ENCODE measurements at places on chromosomes 12 and 14. TPM values are rescaled to one million over a fixed set of nuclear protein-coding genes. Genes with fewer than 3 reads are reported as not detected.
A peak's percentile ranks its signal among the peaks of the same experiment; 100 is the strongest.

- DNase-seq = no peak
These were observed 144.5 kb upstream of the SLC38A2 start for GRCh38 chr12:46516933-46517578.

DNA sequence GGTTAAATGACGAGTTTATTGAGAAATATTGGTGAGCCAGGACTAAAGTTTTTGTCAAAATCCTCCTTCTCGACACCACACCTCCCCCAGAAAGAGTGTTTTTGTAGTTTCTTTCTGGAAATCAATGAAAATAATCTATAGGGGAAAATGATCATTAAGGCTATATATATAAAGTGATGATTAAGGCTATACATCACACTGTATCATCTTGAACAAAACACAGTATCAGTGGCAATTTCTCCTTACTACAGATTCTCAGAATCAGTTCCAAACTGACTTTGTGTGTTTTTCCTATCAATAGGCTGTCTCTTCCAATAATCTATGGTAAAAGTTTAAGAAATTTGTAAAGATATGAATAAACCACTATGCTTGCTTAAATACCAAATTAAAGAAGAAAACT, 81.7 kb downstream of the IFNG-AS1 start:
- no peak for DNase-seq

DNA sequence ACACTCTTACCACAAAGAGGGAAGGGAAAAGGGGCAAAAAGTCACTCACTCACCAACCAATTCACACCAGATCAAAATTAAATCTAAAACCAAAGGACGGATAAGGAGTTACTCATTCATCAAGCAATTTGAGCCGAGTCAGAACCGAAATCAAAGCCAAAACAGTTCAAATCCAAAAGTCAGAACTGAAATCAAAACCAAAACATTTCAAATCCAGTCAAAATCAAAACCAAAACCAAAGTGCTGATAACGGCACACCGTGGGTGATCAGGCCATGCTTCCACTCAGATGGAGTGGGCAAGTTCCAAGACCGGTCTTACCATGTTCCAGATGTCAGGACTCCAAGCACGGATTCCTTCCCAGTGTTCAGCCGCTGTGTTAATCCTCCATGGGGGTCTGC, 139.5 kb downstream of the SLC38A6 start:
- DNase-seq = no peak

- no peak for DNase-seq
These were observed 84.3 kb upstream of the ANO2 start for GRCh38 chr12:6029401-6029800.

GRCh38 chr12:116060764-116061163, 216.7 kb downstream of the MED13L start:
- DNase-seq = peak; percentile 36

DNA sequence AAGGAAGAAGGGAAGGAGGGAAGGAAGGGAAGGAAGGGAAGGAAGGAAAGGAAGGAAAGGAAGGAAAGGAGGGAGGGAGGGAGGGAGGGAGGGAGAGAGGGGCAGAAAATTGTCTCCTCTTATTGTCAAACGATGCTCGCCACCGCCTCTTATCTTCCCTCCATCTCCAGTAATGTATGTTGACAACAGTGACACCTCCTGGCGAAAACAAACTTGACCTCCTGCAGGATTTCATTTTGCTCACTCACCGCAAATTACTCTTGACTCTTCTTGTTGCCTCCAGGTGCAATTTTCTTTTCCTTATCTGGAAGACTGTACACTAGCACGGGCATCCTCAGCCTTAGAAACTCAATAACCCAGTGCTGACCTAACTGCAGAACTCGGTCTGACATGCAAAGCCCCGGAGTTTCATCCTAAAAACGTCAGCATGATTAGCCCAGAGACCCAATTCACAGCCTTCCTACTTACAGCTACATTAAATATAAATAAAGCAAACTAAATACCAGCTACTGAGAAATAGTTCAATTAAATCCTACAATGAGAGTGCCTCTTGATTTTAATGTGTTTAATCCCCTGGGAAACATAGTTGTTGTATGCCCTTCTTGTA, 512.4 kb upstream of the TMPO start:
- peak; percentile 44 for DNase-seq

DNA sequence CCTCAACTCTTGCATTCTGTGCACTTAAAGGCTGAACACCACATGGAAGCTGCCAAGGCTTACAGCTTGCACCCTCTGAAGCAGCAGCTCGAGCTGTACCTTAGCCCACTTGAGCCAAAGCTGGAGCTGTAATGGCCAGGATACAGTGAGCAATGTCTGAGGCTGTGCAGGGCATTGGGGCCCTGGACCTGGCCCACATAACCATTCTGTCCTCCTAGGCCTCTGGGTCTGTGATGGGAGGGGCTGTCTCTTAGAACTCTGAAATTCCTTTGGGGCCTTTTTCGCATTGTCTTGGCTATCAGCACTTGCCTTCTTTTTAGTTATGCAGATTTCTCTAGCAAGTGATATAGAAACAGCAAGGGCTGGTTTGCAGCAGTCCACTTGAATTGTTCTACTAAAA, 303.8 kb upstream of the CLEC14A start:
- no peak for DNase-seq

GRCh38 chr14:35855876-35856481, 29.8 kb downstream of the BRMS1L start:
- DNase-seq = no peak

DNA sequence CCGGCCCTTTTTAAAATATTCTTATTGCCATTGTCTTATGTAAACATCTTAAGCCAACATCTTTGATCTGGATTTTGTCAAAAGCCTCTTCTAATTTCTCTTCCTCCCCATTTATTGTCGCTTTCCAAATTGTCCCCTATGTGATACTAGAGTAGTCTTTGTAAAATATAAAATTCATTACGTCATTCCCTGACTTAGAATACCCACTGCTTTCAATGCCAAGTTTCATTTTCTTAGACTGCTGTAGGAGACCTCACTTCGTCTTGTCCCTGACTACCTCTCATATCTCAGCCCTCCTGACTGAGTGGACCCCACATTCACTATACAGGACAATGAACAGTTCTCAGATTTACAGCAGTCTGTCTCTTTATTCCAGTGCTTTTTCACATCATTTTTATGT, 633.9 kb upstream of the LMO3 start:
- DNase-seq = no peak

- no peak for DNase-seq
These were observed 40.7 kb upstream of the ANO4 start for GRCh38 chr12:100753837-100754236.

DNA sequence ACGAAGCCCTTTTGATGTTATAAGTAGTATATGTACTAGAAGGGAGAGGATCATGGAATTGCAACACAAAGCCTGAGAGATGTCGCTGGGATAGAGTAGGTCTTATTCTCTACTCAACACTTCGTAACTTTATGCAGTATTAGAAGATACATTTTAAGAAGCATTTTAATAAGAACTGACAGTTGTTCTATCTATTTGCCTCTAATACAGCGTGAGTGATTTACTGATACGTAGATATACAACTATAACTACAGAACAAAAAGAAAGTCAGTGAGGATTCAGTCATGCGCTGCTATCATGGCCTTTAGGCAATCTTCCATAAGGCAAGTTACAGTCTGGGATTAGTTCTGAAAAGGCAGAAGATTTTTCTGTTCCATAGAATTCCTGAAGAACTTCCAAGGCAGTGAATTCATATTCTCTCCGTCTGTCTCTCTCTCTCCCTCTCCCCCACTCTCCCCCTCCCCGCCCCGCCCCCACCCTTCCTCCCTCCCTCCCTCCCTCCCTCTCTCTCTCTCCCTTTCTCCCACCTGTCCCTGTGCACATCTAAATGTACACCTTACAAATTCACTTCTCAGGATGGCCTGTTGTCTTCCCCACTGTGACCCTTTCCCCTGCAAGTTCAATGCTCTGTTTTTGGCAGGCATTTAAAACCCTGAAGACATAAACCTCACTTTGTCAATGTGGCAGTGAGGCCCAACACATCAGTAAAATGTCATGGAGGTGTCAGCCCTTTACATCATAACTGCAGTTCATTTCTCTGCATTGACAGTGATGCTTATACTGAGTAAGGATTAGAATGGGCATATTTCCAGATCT, 470.6 kb downstream of the EGLN3 start:
- DNase-seq = no peak

GRCh38 chr12:93376436-93377251, 1.1 kb upstream of the NUDT4 start:
- peak; percentile 38 for DNase-seq

DNA sequence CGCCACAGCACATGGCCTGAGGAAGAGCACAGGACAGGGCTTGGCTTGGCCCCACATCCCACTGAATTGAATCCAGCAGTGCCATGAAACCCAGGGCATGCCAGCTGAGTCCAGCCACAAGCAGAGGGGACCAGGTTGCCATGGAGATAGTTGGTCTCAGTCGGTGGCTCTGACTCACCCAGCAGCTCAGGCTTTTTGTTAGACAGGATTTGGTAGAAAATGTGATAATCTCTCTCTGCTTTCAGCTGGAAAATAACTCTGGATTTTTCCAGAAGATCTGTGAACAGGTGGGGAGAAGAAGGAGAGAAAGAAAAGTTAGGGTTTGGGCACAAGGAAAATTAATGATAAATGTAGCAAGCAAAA, 4.8 kb downstream of the MYH7 start:
- DNase-seq = no peak

- DNase-seq = no peak
These were observed 4.3 kb downstream of the TINF2 start for GRCh38 chr14:24238123-24238522.

The TMEM121 gene
- total RNA-seq = 2.9 TPM

The ALG10 gene
- 9.1 TPM for total RNA-seq

The CCDC184 gene
- 0.43 TPM for total RNA-seq

The SYNE3 gene
- total RNA-seq = 6.5 TPM

The AGAP2 gene
- 0.43 TPM for total RNA-seq

Data from fibroblast of villous mesenchyme (primary cell).